Body of pancreas (tissue), 4 donors: ENCODE measurements at places on chromosomes 4 and X. TPM values are rescaled to one million over a fixed set of nuclear protein-coding genes. Genes with fewer than 3 reads are reported as not detected.

GRCh38 chrX:71081330-71082123, 13.4 kb upstream of the SNX12 start:
- DNase-seq = no peak

DNA sequence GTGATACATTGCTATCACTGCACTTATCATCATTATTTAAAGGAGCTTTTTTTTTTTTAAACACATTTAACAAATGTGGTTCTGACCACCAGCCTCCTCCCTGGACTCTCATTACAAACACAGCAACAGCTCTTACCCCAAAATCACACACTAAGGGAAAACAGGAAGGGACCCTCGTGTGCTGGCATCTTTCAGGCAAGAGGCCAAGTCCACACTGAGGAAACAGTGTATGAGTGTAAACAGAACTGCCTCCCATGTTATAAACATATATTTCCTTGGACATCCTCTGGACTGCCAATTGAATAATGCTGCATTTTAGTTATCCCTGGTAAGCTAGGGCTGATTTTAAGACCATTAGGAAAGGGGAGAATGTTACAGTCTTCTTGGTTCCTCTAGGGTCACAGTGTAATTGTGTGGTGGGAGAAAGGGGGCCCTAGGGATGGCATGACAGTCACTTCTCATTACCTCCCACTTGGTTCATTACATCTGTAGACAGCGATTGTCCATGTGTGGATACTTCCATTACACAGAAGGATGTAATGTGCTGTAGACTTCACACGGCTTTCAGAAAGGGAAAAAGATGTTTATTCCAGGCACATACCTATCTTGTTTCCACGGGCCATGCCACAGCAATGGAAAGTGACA, 244.6 kb upstream of the TET2 start:
- DNase-seq = no peak

DNA sequence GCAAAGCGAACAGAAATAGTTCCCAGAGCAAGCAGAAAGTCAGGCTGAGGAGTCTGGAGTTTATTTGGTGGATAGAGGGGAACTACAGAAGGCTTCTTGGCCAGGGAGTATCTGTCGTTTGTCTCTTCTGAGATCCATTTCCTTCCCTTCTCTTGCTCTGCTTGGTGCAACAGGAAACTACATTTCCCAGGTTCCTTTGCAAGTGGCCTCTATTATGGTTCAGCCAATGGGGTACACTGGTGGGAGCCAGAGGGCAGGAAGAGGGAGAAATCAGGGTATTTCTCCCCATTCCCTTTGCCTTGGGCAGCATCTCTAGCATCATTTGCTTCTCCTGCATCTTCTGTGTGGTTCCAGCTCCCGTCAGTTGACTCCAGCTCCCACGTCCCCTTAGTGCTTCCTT, 142.1 kb downstream of the BCOR start:
- no peak for DNase-seq

The TBX22 gene
- total RNA-seq = not detected

The TMEM175 gene
- 40.2 TPM for total RNA-seq

DNA sequence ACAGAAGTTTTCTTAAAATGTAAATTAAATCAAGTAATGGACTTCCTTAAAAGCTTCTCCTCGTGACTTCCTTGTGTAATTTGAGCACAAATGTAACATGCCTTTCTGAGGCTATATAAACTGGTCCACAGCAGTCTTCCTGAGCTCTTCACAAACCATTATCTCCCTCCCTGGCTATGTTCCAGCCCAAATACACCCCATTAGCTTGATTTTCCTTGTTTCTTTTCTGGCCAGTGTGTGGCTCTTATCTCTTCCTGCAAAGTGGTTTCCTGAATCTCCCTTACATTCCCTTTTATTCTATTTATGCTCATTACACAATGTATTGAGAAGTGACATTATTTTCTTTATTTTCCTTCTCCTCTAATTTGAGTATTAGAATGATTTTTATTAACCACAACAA, 1085.3 kb upstream of the PCDH10 start:
- DNase-seq = no peak

GRCh38 chrX:39894683-39895082, 203.1 kb downstream of the BCOR start:
- peak; percentile 48 for DNase-seq

The FAM47E gene
- 16.2 TPM for total RNA-seq
